ENCODE measurements at places on chromosomes 3 and 15. TPM values are rescaled to one million over a fixed set of nuclear protein-coding genes. Genes with fewer than 3 reads are reported as not detected.

The IL17RD gene
- total RNA-seq: 4.7 TPM

The EAF2 gene
- total RNA-seq: 3.7 TPM

The DPPA4 gene
- total RNA-seq: not detected

The IGDCC3 gene
- not detected for total RNA-seq

The ROPN1 gene
- total RNA-seq: not detected

The SEMA5B gene
- total RNA-seq: not detected

The ACP3 gene
- total RNA-seq: 1.4 TPM

The BFSP2 gene
- not detected for total RNA-seq

The GOLGA6A gene
- under 0.01 TPM for total RNA-seq

The CCRL2 gene
- 0.16 TPM for total RNA-seq

The CAPN3 gene
- total RNA-seq: 1.7 TPM

The SLC24A5 gene
- not detected for total RNA-seq

The SERINC4 gene
- not detected for total RNA-seq

The LIPH gene
- under 0.01 TPM for total RNA-seq

The RIOX2 gene
- 27.7 TPM for total RNA-seq

The SLC2A2 gene
- total RNA-seq: not detected

The ZSCAN29 gene
- 15.9 TPM for total RNA-seq

The ERC2 gene
- not detected for total RNA-seq

The PPP1R14D gene
- not detected for total RNA-seq

The DNAH1 gene
- total RNA-seq: 4.8 TPM

The SNUPN gene
- 31.4 TPM for total RNA-seq

The COL8A1 gene
- total RNA-seq: 18.3 TPM

The DPPA2 gene
- not detected for total RNA-seq

The TGM4 gene
- total RNA-seq: under 0.01 TPM

The SLC22A14 gene
- under 0.01 TPM for total RNA-seq

The KLHL40 gene
- total RNA-seq: not detected

The GNL3 gene
- total RNA-seq: 51.2 TPM

The GOLGA8M gene
- 0.52 TPM for total RNA-seq

The CMTM8 gene
- total RNA-seq: 0.09 TPM

The MST1R gene
- total RNA-seq: 0.86 TPM

The SPRED1 gene
- total RNA-seq: 50.1 TPM

The SPESP1 gene
- total RNA-seq: 14.3 TPM

The CEP70 gene
- 26.3 TPM for total RNA-seq

The CCDC54 gene
- not detected for total RNA-seq

The WDR82 gene
- total RNA-seq: 56.0 TPM

The SLC12A1 gene
- not detected for total RNA-seq

The SLC38A3 gene
- not detected for total RNA-seq

The LRTM1 gene
- total RNA-seq: not detected
